Activated CD4-positive, CD25-positive, alpha-beta regulatory T cell treated with anti-CD3 and anti-CD28 coated beads, Interleukin-2, amount 50 U/mL, for 24 hours (primary cell): ENCODE measurements at places on chromosomes 1 and 21.

DNA sequence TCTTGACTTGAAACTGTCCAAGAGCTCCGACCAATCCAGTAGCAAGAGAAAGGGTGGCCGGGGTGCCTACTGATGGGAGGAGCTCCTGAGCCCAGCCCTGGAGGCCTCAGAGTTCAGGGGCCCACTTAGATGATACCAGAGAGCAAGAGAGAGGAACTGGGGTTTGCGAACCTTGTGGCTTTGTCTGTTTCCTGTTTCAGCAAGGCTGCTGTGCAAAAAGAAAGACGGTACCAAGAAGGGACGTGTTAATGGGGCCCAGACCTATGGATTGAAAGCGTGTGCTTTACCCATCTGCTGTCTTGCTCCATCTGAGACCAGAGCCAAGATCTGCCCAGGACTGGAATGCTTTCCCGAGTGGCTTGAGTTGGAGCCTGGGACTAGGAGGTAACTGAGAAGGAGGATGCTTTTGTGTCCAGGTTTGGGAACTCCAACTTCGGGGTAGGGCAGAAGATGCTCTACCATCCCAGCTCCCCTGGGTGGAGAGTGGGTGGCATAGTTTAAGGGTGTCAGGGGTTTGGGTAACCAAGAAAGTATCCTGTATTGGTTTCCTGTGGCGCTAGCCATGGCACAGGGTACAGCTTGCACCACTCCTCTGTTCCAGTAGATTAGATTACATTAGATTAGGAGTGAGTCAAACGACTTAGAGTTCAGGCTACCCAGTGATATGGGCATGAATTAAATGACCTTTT lies at the start of gene TRAF3IP3:
TSS of gene TRAF3IP3 (plus strand) at position 128 of the 689 bp plus-strand sequence. CDS start 3,987 bp downstream, outside the sequence.
- peak; percentile 84 for ATAC-seq

DNA sequence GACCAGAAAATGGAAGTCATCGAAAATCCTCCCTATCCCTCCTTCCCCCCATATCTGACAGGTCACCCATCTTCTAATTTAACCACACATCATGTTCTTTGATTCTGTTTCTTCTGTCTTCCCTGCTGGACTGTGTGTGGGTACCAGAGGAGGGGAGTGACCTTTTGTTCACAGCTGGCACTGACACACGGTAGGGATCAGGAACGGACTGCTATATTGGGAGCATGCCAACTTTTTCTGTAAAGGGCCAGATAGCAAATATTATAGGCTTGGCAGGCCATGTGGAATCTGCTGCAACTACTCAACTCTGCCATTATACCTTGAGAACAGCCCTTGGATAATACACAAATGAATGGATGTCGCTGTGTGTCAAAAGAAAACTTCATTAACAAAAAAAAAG lies 7.5 kb upstream of the TOMM20 start:
- no peak for ATAC-seq

- no peak for ATAC-seq
Measured at GRCh38 chr1:95033843-95034242, 38.9 kb downstream of the ALG14 start.

DNA sequence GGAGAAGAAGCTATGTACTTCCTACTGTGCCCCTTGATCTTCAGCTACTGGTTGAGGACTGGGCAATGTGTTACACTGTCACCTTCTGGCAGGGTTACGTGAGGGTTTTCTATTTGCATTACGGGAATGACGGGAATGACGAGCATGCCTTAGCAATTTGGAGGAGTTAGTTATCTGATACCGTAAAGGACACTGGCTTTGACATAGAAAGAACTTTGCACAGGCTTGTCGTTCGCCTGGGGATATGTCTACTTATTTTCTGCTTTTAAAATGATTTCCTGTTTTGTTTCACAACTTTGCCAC lies 19.8 kb upstream of the ACBD6 start:
- ATAC-seq = no peak

GRCh38 chr1:195804547-195804946 lies 803.7 kb downstream of the KCNT2 start:
- ATAC-seq = no peak

- peak; percentile 9 for ATAC-seq
Measured at GRCh38 chr1:154973344-154974101, 958 bp upstream of the CKS1B start.

DNA sequence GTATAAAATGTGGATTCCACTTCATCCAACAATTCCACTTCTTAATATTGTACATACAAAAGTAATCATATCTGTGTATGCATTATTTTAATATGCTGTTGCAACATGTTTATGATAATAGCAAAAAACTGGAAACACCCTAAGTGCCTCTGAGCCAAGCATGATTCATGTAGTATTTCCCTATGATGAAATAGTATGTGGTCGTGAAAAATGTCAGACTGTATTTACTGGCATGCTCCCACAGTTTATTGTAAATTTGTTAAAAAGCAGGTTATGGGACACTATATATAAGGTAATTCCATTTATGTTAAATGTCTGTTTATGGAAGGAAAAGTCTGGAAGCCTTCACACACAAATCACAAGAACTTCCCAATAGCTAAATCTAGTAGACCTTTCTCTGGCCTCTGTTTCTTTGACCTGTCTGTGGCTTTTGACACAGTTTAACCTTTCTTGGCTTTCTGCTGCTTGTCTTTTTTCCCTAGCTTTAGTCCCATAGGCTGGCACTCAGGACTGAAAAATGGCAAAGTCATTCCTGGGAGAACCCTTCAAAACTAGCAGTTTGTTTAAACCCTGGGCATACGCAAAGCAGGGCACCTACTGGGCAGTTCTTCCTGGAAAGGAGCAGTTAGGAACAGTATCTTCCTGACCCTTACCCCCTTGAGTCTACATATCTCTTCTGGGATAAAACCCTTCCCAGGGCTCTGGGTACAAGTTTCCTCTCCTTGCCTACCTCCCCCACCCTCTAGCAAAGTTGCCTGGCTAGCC lies 65.4 kb upstream of the ARTN start:
- no peak for ATAC-seq

- ATAC-seq = no peak
Measured at GRCh38 chr21:14454016-14455009, 71.4 kb upstream of the HSPA13 start.

DNA sequence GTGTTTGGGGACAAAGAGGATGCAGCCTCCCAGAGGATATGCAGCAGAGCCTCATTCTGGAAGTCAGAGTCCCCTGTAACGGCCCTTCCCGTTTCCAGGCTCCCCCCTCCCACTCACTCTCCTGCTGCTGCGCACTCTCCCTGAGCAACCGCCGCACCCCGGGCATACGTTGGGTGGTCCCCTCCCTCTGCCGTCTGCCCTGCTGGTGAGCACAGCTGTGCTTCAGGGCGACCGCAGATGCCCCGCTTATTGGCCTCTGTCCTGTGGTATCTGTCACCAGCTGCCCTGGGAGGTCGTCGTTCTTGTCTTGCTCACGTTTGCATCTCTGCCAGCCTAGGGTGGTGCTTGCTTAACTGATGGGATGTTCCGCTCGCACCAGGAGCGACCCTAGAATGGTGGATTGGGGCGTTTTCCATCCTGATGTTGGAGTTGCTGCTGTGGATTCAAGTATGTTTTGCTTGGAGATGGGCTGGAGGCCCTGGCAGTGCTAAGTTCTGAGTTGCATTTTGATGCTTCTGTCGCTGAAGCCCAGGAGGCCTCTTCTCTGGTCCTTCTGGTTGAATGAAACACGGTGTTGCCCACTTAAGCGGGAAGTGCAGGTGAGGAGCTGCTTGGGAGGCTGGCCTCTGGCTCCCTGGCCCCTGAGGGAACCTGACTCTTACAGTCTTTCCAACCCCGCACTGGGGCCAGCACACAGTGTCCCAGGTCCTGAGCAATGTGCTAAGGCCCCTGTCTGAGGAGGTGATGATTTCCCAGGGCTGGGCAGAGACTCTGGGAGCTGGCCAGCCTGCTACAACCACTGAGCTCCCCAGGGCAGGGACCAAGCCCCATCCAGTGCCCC lies 3.2 kb downstream of the TMEM201 start:
- ATAC-seq = no peak

DNA sequence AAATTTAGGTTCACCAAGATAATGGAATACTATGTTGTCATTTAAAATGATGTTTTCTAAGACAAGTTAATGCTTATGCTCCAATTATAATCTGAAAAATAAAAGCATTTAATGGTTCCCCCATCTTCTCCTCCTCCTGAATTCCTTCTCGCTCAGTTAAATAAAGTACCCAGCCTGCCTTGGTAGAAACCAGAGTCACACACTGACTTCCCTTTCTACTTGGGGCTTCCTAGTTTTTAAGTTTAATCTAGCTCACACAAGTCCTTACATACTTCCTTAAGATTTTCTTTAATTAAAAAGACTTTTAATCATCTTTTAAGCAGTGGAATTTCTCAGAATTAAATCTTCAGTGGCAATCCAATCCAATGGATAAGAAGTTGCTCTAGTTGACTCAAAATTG lies 32.9 kb downstream of the CD58 start:
- ATAC-seq = no peak

GRCh38 chr1:50959303-50959912 lies 659 bp downstream of the FAF1 start:
- peak; percentile 4 for ATAC-seq

DNA sequence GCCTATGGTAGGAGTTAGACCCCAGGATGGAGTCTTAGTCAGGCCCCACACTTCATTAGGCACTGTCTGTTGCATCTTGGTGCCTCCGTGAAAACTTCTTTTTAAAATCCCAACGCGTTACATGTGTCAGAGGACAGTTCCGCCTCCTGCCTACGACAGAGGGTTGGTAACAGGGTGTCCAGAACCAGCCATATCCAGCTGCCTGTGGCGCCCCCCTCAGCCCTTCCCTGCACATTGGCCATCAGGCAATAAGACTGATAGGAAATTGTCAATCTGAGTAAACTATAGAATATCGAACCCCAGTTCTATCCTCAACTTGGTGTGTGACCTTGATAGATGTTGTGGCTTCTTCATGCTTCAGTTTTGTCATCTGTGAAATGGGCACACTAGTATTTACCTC lies 108.6 kb upstream of the CSF3R start:
- no peak for ATAC-seq

DNA sequence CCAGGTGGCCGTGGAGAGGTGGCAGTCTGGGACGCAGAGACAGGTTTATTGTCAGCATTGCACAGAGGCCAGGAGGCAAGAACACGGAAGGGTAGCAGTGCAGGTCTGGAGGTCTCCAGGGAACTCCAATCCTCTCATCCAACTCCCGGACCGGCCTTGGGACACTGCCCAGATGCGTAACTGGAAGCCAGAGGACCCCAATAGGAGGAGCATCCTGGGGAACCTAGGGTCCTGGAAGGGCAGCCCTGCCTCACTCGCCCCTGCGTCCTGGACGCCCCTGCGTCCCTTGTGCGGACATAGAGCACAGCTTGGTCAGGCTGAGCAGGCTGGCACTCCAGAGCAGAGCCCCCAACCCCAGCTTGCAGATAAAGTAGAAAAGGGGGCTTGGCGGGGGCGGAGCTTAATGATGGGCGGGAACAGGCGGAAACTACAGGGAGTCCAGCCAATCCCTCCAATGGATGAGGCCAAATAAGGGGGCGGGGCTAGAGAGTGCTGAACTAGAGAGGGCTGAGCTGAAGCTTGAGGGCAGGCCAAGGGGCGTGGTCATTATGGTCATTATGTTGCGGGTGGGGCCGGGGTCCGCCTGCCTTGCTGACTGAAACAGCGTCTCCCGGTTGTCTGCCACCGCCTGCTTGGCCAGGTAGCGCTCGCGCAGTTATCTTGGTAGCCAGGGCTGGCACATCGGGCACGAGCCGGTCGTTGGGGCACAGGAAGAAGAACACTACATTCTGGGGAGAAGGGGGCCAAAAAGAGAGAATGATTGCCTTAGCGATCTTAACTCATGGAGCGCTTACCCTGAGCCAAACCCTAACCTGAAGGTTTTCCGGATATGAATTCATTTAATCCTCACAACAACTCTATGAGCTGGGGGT lies 3.7 kb upstream of the ARHGEF19 start:
- ATAC-seq = peak; percentile 29

- no peak for ATAC-seq
Measured at GRCh38 chr21:41798326-41798725, 31.5 kb upstream of the RIPK4 start.

DNA sequence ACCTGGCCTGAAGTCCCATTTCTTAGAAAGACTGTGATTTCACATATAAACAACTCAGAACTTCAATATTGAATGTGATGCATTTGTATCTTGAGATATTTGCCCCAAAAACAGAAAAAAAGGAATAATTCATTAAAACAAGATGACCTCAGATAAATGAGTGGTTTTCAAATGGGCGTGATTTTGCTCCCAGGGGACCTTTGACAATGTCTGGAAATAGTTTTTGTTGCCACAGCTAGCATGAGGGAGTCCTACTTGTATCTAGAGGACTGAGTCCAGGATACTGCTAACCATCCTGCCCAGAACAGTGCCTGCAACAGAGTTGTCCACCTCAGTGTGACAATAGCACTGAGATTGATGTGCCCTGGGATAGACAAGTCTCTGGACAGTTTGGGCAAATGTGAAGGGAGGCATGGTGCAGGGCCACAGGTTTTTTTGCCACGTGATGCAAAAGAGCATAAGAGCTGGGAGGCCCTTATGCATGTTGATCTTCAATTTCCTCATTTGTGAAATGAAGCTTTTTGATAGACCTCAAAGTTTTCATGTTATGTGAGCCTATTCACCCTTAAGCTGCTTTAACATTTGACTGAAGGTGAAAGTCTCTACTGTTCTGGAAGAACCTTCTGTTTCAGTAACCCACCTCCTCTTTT lies 46.2 kb downstream of the MAP3K7CL start:
- no peak for ATAC-seq

- ATAC-seq = no peak
Measured at GRCh38 chr1:40357625-40358024, 15.9 kb upstream of the SMAP2 start.

DNA sequence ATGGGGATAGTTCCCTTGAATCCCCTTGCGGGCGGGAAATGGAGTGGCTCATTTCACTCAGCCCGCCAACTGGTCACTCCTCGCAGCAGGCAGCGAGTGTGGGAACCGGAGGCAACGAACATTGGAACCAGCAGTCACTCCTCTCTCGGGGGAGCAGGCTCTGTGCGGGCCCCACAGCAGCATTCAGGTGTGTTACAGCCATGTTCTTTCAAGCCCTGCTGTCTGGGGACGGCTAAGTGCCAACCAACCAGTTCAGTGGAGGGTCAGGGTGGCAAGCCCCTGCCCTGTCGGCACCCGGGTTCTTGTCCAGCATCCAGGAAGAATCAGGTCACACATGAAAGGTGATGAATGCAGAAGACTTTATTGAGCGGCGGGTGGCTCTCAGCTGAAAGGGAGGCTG lies 370.5 kb downstream of the NUF2 start:
- no peak for ATAC-seq
